Activated CD4-positive, alpha-beta T cell treated with anti-CD3 and anti-CD28 coated beads, Interleukin-2, amount 10 ng/mL, durations not matched to agents 7 days and 5 days (primary cell): ENCODE measurements at places on chromosomes 5 and 9.

DNA sequence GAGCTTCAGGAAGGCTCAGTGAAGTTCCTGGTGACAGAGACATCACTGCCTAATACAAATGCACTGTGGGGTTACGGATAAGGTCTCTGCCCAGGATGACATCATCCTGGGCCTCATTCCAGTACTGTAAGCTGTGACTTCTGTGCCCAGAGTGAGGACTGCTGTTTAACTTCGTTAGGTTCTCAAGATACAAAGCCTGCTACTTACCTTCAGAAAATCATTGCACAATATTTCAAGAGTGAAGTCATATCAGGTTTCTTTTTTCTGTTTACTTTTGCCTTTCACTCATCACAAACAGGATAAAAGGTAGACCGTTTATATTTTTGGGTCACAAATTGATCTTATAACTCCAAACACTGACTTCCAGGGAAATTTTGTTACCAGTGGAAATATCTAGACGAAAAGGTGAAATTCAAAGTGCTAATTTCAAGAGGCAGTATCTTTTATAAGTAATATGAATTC is 241.2 kb downstream of the PIK3R1 start:
- DNase-seq = no peak

GRCh38 chr9:26612211-26612610 is 280.4 kb downstream of the CAAP1 start:
- no peak for DNase-seq

GRCh38 chr9:36382484-36382883 is 17.6 kb downstream of the RNF38 start:
- DNase-seq = no peak

DNA sequence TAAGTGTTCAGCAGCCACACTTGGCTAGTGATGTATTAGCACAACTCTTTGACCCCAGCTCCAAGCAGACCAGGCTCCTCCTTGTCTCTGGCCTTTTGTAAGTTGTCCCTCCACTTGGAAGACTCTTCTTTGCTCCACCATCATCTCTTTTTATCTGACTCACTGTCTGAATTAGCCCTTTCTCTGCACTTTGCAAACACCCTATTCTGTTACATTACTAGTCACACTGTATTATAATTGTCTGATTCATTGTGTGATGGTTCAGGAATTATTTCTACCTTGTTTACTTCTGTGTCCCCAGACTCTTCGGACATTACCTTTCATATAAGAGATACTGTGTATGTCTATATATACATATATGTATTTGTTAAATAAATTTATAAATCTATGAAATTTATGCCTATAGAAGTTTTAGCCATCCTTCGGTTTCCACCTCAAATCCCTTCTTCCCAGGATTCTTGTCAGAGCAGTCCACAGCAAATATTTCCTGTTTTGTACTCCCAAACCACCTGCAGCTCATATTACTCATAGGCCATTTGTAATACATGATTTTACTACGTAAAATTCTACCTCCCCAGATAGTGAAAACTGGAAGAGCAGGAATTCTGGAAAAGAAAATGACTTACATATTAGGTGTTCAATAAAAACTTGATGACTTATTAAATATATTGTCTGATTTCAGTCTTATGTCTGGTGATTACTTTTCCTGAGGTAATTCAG is 69.0 kb downstream of the MTAP start:
- no peak for DNase-seq

- DNase-seq = no peak
Measured at GRCh38 chr9:115615821-115616665, 498.1 kb upstream of the TNC start.

DNA sequence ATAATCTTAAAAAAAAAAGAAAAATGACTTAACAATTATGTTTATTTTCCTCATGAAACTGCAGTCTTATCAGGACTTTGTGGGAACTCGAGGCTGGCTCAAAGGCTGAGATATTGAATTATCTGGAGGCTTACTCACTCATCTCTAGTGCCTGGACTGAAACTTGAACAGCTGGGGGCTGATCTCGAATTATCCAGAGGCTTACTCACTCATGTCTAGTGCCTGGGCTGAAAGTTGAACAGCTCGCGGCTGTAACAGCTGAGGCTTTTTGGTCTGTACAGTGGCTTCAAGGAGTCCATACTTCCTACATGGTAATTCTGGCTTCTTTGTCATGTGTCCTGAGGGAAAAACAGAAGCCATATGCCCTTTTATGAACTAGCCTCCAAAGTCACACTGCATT is 371.9 kb downstream of the CETN3 start:
- no peak for DNase-seq

DNA sequence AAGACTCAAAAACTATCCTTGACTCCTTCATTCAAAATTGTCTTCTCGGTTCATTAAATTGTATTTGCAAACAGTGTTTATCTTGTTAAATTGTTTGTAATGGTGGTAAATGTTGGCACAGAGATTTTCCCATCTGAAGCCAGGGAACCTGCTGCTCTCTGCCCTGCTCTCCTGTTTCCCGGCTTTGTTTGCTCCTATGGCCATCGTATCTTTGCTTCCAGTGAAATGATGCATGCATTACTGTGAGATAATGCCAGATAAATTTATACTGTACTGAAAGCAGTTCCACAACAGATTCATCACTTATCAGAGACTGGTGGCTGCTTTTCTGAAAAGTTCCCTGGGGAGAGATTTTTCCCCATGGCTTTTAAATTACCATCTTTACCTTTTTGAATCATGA is 81.4 kb downstream of the CD180 start:
- no peak for DNase-seq

DNA sequence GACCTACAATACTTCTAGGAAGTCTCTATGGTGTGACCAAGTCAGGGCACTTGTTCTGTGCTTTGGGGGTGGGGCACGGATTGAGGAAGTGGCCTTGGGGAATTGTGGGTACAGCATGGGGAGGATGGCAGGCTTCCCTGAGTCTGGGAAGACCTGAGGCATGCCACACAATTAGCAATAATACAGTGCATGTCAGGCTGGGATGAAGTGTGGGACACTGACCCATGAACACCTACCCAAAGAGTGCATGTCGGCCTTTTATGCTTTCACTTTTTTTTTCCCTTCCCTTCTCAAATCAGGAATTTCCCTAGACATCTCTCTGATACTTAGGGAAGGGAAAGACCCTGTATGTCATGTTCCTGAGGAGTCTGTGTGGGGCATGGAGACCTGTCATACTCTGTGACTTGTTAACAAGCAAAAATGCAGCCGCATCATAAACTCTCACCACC is 146.4 kb downstream of the PALM2AKAP2 start:
- DNase-seq = no peak
